ENCODE measurements at places on chromosomes 3 and 15.

GRCh38 chr3:169604568-169604967 lies 58.9 kb downstream of the MECOM start:
- no peak for DNase-seq

DNA sequence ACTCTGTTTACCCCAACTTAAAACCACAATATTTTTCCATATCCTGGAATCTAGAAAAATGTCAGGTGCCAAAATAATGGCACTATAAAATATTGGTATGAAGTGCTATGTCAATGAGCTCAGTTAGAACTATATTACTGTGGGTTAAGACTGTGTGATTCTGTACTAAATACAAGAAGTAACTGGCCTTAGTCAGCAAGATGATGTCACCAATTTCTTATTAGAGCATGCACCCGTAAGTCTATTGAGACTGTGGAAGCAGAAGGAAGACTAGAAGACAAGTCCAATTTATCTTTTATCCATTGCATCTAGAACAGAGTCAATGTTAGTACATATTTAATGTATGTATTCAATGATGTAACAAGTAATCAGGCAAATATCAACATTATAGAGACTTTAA lies 25.0 kb downstream of the LRRC58 start:
- DNase-seq: no peak

- DNase-seq: no peak
These were observed 13.3 kb upstream of the ATP13A5 start for GRCh38 chr3:193391902-193392301.

DNA sequence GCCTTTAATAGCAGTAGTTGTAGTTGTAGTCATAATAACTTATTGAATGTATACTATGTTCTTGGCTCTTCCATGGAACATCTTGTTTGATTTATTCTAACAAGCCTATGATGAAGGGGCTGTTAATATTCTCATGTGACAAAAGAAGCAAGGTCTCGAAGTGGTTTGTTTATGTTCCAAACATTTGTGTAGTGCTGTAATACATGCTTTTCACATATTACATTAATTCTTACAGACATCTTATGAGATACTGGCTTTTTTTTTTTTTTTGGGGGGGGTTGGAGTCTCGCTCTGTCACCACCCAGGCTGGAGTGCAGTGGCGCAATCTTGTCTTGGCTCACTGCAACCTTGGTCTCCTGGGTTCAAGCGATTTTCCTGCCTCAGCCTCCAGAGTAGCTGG lies 252.3 kb downstream of the PTPRG start:
- DNase-seq: no peak

- DNase-seq: peak; percentile 13
These were observed 6.0 kb downstream of the PLIN1 start for GRCh38 chr15:89673165-89673512.

GRCh38 chr3:179036626-179037300 lies 34.8 kb downstream of the ZMAT3 start:
- no peak for DNase-seq

GRCh38 chr15:31207246-31207645 lies 105.7 kb upstream of the TRPM1 start:
- no peak for DNase-seq

- no peak for DNase-seq
These were observed 102.5 kb upstream of the TJP1 start for GRCh38 chr15:29924750-29925149.

- no peak for DNase-seq
These were observed 61.9 kb upstream of the PHLDB2 start for GRCh38 chr3:111797171-111797615.

DNA sequence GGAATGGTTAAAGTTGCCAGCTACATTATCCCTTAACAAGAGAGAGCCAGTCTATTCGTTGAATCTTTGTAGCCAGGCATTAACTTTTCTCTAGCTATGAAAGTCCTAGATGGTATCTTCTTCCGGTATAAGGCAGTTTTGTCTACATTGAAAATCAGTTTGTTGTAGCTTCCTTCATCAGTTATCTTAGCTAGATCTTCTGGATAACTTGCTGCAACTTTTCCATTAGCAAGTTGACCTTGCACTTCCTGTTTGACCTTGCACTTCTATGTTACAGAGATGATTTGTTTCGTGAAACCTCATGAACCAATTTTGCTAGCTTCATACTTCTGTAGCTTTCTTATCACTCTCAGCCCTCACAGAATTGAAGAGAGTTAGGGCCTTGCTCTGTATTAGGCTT lies 24.1 kb downstream of the TOPAZ1 start:
- no peak for DNase-seq

DNA sequence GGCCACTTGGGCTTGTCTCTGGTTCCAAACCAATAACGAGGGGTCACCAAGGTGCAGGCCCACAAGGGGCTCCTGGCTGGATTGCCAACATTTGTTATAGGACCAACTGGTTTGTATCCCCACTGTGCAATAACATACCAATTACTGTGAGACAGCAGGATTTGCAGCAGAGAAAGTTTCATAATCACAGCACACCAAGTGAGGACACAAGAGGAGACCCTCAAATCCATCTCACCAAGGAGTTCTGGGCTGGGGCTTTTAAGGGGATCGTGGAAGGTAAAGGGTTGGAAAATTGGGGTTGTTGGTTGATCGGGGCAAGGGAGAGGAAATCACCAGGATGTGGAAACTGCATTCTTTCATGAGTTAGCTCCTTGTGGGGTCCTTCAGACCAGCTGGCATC lies 29.7 kb upstream of the LHFPL4 start:
- no peak for DNase-seq

DNA sequence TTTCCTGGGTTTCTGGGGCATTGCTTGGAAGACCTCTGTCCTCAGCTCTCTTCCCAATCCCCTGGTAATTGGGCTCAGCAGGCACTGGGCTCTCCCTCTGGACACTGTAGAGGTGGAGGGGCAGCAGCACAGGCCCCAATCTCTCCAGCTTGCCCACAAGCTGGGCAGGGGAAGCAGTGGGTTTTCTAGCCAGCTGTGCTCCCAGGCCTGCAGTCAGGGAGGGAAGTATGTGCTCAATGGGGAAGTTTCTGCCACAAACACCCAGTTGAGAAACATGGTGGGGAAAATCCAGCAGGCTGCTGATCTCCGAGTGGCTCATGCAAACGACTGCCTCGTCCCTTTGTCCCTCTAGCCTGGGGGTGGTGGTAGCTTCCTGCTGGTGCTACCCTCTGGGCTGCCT lies 12.8 kb upstream of the RFT1 start:
- no peak for DNase-seq

- DNase-seq: no peak
These were observed 11.6 kb downstream of the PHLDB2 start for GRCh38 chr3:111870620-111871019.

DNA sequence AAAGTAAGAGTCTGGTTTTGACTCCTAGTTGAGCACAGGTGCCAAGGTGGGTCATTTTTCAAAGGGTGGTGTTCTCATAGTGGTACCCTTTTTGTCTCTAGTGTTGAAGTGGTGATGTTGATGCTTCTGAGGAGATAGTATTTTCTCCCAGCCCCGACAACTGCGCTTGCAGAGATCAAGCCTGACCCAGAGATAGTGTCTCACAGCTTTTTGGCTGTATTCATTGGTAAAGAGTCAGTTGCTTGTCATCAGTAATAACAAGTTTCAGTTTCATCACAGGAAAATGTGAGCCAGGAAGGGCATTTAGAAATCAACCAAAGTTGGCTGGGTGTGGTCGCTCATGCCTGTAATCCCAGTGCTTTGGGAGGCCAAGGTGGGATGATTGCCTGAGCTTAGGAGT lies 139.3 kb downstream of the NFKBIZ start:
- no peak for DNase-seq

- no peak for DNase-seq
These were observed 179.3 kb downstream of the SMAD6 start for GRCh38 chr15:66881173-66881905.

- no peak for DNase-seq
These were observed 26.1 kb downstream of the TBC1D21 start for GRCh38 chr15:73899197-73900094.

DNA sequence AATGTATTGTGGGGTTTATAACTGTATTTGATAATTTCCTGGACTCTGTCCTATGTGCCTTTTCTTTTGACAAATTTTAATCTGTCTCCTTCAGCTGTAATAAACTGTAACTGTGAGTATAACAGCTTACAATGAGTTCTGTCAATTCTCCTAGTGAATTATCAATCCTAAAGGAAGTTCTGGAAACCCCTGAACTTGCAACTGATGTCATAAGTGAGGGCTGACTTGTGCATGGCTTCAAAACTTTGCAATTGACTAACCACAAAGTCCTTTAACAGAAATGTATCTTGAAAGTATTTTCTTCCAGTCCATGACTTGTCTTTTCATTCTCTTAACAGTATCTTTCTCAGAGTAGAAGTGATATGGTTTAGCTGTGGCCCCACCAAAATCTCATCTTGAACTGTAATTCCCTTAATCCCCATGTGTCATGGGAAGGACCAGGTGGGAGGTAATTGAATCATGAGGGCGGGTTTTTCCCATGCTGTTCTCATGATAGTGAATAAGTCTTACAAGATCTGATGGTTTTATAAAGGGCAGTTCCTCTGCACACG lies 108.3 kb downstream of the TFDP2 start:
- no peak for DNase-seq

DNA sequence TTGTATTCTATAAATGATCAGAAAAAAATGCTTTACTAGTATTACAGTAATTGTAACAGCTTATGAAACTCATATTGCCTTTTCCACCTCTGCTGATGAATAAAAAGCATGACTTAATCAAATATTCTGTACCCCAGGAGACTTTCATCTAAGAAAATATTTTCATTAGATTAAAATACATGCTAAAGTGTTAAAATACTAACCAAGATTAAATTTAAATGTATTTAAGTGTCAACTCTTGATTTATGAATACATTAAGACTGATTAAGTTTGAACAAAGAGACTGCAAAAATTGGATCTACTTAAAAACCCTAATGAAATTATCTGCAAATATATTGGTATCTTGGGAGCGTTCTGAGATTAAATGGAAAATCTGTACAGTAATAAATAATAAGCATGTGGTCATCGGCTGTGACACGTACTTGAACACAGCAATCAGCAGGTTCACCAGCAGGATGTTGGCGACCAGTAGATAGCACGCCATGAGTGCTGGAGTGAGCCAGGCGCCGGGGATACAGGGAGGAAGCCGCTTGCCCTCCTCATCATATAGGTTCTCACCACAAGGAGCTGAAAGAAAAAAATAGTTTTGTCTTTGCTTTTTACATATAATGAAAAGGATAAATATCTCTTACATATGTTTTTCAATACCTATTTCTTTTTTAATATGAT lies 36.6 kb upstream of the MTMR10 start:
- no peak for DNase-seq

DNA sequence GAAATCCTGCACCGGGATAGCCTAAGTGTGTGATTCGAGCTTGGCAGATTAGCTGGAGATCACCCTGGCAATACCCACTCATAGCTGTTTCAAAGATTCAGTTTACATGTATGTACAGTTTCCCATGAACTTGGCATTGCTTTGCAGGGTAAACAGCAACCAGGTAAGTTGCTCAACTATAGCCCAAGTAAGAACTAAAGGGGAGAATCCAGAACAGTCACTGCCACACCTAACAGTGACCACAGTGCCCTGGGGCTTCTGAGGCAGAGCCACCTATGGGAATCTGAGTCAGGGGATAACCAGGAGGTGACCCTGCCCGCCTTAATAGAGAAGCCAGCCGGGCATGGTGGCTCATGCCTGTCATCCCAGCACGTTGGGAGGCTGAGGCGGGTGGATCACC lies 15.9 kb downstream of the CDAN1 start:
- DNase-seq: no peak

DNA sequence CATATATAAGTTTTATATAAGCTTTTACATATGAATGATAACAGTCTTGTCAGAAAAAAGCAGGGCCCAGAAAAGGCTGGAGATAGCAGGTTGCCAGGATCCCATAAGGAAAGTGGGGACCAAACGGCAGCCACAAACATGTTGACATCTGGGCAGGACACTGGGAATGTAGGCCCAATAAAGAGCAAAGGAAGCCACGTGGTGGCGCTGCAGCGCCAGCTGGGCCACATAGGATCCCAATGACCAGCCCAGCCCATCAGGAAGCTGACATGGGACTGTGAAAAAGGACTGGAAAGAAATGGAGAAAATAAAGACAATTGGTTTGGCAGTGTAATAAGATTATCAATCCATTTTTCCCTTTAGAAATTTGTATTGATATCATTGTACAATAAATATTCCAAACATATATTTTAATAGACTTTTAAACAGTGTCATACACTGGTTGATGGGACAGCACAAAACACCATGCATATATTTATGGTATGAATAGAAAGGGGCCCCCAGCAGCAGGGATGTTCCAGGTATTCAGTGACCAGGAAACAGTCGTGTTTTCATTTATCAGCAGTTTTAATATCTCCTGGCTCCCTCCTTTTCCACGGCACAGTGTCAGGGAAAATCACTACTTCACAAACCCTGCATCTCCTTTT lies 89.0 kb upstream of the STRIT1 start:
- DNase-seq: no peak

- no peak for DNase-seq
These were observed 224.4 kb downstream of the ROBO1 start for GRCh38 chr3:79543218-79543982.

Data from stimulated activated CD8-positive, alpha-beta memory T cell treated with anti-CD3 and anti-CD28 coated beads, Interleukin-15, amount 100 ng/mL, for 48 hours (primary cell).